ENCODE measurements at places on chromosomes 1 and 21.

- no peaks in the 10 kb centered on the region for H3K27me3 ChIP-seq
- no peak overlapping the region for H3K4me3 ChIP-seq
- H3K27ac ChIP-seq: no peak overlapping the region
- H3K4me1 ChIP-seq: no peaks in the 10 kb centered on the region
- no peak for DNase-seq
Measured at GRCh38 chr1:24089743-24090555, 22.0 kb downstream of the MYOM3 start.

DNA sequence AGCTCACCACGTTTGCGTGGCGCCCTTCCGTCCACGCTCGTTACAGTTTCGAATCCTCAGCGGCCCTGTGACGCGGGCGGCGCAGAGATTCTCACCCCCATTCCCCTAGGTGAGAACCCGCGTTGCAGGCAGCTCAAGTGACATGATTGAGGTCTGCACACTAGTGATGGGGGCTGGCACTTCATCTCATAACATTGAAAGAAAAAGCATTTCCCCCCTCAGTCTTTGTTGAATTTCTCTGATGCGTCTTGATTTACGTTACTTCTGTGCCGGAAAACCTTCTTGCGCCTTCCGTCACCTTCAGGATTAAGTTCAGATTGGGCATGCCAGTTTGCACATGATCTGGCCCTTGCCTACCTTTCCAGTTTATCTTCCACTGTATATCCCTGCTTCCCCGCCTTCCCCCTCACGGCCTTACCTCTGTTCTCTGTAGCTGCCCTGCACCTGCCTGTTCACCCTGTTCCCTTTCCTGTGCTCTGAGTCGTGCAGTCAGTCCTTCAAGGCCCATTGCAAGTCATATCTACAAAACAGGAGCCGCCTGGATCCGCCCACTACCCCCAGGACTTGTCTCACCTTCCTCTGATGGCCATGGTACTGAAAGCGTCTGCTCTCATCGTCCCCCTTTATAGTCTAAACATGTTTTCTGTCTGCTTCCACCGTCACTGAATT is 1.1 kb downstream of the CTPS1 start:
- H3K4me1 ChIP-seq: peaks cover 11% of the 10 kb centered on the region
- no peak for DNase-seq
- H3K36me3 ChIP-seq: peaks cover 26% of the 10 kb centered on the region
- H3K27ac ChIP-seq: peak overlapping the region; percentile 94
- H3K27me3 ChIP-seq: no peaks in the 10 kb centered on the region

- H3K27ac ChIP-seq: no peak overlapping the region
- no peaks in the 10 kb centered on the region for H3K4me1 ChIP-seq
- H3K36me3 ChIP-seq: no peaks in the 10 kb centered on the region
Measured at GRCh38 chr1:203167913-203168200, 7.8 kb downstream of the MYBPH start.

DNA sequence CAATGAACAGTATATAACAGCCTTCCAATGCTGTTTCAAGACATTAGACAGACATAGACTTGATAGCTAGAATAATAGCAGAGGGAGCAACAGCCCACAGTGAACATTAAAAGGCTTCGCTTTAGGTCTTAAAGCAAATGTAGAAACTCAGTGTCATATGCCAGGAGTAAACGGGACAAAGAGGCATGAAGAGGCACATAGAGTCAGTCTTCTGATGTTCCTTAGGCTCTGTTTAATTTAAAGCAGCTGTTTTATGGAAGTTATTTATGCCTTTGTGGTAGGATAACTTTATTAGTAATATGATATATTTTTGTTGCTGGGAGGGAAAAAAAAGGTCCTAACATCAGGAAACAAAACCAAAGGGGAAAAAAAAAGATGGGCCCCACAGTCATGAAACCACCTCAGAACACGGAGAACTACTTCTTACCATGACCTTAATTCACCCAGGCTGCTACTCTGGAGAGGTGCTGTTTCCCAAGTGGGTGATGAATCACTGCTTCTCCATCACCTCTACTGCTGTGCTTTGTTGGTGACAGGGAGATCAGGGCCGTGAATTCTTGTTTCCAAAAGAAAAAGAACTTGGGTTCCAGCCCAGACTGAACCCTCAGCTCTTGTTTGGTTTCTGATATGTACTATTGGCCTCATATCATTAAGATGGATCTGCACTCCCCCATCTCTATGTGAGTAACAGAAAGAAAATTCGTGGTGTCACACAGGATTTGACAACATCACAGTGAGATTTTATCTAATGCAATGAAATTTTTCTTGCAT is 616.9 kb downstream of the KIF26B start:
- H3K4me3 ChIP-seq: no peak overlapping the region
- no peaks in the 10 kb centered on the region for H3K4me1 ChIP-seq
- H3K36me3 ChIP-seq: no peaks in the 10 kb centered on the region
- no peak for DNase-seq
- H3K27me3 ChIP-seq: no peaks in the 10 kb centered on the region
- no peak overlapping the region for H3K27ac ChIP-seq

GRCh38 chr1:5428351-5428750 is 563.9 kb downstream of the NPHP4 start:
- DNase-seq: no peak
- no peak overlapping the region for H3K4me3 ChIP-seq
- H3K27me3 ChIP-seq: no peaks in the 10 kb centered on the region
- H3K36me3 ChIP-seq: no peaks in the 10 kb centered on the region
- H3K27ac ChIP-seq: no peak overlapping the region

DNA sequence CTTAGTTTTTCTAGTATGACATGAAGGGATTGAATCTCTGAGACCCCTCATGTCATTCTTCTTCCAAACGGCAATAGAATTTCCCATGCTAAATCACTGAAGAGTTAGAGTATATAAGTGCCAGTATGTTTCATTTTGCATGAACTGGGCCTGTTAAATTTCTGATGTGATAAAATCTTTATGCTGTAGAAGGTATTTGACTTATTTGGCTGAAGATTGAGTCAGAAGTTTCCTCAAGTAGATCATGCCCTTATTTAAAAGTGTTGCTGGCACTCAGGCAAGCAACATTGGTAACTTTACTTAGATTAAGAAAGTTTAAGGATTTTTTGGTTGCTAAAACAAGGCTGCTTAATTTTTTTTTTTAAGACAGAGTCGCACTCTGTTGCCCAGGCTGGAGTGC is 13.3 kb downstream of the ATF6 start:
- H3K4me1 ChIP-seq: no peaks in the 10 kb centered on the region
- DNase-seq: no peak
- no peaks in the 10 kb centered on the region for H3K36me3 ChIP-seq
- no peaks in the 10 kb centered on the region for H3K27me3 ChIP-seq
- no peak overlapping the region for H3K4me3 ChIP-seq
- H3K27ac ChIP-seq: no peak overlapping the region

DNA sequence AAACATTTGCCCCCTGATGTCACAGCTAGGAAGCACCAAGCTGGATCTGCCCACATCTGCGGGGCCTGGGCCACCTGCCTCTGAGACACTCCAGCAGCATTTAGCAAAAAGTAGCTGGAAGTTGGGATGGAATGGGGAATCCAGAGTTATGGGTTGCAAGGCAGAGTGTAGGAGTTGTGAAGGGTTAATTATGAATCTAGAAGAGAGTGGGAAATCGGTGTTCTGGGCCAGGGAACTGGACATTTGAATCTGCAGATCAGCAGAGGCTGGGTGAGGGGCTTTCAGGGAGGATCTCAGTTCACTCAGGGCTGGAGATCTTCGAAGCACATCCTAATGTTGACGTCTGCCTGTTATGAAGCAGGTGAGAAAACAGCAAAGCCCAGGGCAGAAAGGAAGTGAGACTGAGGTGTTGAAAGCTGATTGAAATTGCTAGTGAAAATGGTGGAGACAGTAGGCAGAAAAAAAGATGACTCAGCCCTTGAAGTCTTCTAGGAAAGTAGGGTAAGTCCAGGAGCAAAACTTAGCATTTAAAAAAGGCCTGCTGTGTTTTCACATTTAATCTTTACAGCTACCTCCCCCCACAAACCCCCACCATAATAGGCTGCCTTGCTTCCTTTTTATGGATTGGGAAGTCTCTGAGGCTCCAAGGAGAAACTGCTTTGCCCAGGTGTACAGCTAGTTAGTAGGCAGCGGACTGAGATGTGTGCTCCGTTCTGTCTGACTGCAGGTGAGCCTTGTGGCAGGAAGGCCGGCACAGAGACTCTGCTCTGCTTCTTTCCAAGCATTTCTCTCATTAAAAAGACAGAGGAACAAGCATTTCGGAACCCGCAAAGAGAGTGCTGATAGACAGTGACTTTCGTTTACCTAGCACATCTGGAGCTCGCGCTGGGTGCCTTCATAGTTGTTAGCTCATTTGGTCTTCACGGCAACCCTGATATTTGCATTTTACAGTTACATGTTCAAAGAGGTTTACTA is 7.2 kb downstream of the VANGL1 start:
- peaks cover 19% of the 10 kb centered on the region for H3K4me1 ChIP-seq
- H3K4me3 ChIP-seq: peak overlapping the region; percentile 7
- DNase-seq: no peak
- H3K27me3 ChIP-seq: no peaks in the 10 kb centered on the region
- H3K36me3 ChIP-seq: no peaks in the 10 kb centered on the region

GRCh38 chr1:34265396-34265795 is 88.7 kb downstream of the C1orf94 start:
- no peak overlapping the region for H3K27ac ChIP-seq
- H3K4me1 ChIP-seq: peaks cover 4% of the 10 kb centered on the region
- 0 out of 2 replicates have a peak, but pooled peaks cover 2% of the 10 kb centered on the region for H3K27me3 ChIP-seq
- H3K4me3 ChIP-seq: no peak overlapping the region
- DNase-seq: peak; percentile 29

- H3K36me3 ChIP-seq: no peaks in the 10 kb centered on the region
- H3K4me1 ChIP-seq: peaks cover 4% of the 10 kb centered on the region
- no peak for DNase-seq
- no peak overlapping the region for H3K27ac ChIP-seq
- H3K27me3 ChIP-seq: no peaks in the 10 kb centered on the region
Measured at GRCh38 chr1:3373175-3373574, 81.3 kb upstream of the ARHGEF16 start.

DNA sequence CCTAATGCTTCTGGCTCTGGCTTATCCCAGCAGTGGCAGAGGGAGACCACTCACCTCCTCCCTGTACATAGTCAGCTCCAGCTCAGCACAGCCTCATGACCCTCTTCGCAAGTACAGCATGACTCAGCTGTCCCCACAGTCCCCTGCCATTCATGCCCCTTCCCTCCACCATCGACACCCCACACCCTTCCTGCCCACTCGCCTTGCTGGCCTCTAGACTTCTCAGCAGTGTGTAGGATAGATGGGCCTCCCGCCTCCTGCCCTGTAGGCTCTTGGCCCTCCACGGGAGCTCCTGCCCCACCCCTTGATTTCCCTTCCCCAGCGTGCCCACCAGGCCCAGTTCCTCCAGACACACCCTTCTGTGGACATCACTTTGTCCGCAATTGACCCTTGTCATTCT is 9.8 kb downstream of the NPR1 start:
- no peak overlapping the region for H3K27ac ChIP-seq
- no peak overlapping the region for H3K4me3 ChIP-seq
- no peak for DNase-seq
- H3K36me3 ChIP-seq: no peaks in the 10 kb centered on the region

DNA sequence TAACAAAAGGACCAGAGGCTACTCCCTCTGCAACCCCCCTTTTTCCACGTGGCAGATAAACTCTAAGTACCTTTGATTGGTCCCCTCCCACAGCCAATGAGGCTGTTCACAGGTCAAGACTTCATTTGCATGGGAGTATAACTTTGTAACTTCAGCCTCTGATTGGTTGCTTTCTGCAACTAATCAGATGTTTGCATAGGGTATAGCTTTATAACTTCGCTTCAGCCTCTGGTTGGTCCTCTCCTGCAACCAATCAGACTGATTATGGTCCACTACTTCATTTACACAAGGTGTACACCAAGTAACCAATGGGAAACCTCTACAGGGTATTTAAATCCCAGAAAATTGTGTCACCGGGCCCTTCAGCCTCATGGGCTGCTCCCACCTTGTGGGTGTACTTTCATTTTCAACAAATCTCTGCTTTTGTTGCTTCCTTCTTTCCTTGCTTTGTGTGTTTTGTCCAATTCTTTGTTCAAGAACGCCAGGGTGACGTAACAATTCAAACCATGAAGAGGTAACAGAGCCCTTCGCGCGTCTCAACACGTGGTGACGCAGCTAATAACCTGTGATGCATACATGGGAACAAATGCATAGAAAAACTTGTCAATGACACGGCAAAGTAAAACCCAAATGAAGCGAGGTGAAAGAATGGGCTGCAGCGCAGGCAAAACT is 47.2 kb downstream of the VPS26C start:
- H3K27ac ChIP-seq: no peak overlapping the region
- peaks cover 18% of the 10 kb centered on the region for H3K36me3 ChIP-seq
- no peaks in the 10 kb centered on the region for H3K4me1 ChIP-seq
- peak overlapping the region; percentile 41 for H3K4me3 ChIP-seq

DNA sequence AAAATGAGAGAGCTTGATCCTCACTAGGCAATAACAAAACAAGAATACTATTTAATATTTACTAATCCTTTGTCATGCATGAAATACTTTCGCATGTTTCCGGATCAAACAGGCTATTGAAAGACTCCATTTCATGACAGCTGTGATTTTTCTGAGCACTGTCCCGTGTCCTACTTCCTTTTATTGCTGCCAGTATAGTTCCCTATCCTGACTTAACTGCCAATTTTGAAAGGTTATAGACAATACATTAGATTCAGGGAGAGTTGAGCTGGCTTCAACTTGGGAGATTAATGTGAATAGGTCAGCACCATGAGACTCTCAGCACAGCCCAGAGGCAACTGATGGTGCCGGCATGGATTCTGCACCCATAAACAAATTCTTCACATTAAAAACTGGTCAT is 225.8 kb downstream of the VAV3 start:
- no peak overlapping the region for H3K4me3 ChIP-seq
- no peak for DNase-seq
- H3K36me3 ChIP-seq: no peaks in the 10 kb centered on the region
- H3K27me3 ChIP-seq: no peaks in the 10 kb centered on the region
- H3K4me1 ChIP-seq: no peaks in the 10 kb centered on the region
- no peak overlapping the region for H3K27ac ChIP-seq

DNA sequence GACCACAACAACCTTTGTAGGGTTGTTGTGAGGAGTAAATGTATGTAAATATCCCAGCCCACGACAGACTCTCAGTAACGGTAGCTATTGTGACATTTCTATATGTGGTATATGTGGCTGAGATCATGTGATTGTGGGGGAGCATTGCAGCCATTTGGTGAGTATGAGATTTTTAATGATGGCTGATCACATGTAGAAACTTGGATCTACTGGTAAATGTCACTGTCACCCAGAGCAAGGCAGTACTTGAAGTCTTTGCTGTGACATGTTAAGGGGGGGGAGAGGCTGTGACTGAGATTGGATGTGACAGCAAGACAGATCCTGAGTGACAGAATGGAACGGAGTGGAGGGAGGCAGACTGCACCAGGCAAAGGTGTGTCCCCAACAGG is 23.9 kb upstream of the MEF2D start:
- DNase-seq: no peak
- H3K27ac ChIP-seq: no peak overlapping the region
- peaks cover 4% of the 10 kb centered on the region for H3K36me3 ChIP-seq
- no peaks in the 10 kb centered on the region for H3K27me3 ChIP-seq
- H3K4me3 ChIP-seq: no peak overlapping the region

Data from H1 (cell line).